Kidney tubule cell (primary cell): ENCODE measurements at places on chromosomes 2 and 18.

GRCh38 chr2:177530561-177530960, 138.0 kb downstream of the AGPS start:
- DNase-seq, result no peak

- DNase-seq, result no peak
Observed at GRCh38 chr2:28294451-28294850, 98.2 kb upstream of the FOSL2 start.

DNA sequence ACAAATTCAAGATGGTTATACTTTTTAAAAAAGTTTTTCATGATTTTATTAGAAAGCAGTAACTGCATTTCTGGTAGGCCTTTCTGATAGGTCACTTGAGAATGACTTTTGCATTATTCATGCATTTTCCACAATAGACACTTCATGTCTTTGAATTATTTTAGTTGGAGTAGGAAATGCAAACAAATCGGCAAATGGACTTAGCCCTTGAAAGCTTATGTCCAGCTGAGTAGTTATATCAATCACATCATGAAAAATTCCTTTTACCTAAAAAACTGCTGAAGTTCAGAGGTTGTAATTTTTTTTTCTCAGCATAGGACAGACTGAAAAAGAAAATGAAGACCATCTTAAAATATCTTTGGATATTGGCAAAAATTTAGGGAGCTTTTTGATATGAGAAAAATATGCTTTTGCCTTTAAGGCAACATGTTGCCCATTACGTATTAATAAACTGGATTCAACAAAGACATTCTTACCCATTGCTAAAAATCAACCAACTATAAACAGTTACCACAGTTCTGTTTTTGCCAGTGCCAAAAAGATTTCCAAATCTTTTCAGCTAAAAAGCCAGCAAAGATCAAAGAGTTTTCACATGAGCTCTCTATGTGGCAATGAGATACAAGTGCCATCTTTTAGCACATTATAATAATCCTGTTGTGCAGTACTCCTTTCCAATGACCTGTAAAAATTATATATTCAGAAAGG, 45.5 kb upstream of the FRZB start:
- DNase-seq, result no peak

GRCh38 chr18:59735269-59735860, 38.1 kb upstream of the CCBE1 start:
- DNase-seq, result no peak

GRCh38 chr2:219057709-219058540, 2.8 kb downstream of the IHH start:
- peak; percentile 76 for DNase-seq

DNA sequence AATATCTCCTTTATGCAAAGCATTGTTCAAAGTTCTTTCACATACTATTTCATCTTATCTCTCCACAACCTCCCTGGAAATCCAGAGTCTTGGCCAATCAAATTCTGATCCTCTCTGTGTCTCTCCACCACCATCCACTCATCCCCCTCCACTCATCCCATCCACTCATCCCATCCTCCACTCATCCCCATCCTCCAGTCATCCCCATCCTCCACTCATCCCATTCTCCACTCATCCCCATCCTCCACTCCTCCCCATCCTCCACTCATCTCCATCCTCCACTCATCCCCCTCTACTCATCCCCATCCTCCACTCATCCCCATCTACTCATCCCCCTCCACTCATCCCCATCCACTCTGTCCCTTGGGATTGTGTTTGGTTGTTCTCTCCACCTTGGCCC, 101.1 kb downstream of the BCL2 start:
- DNase-seq, result no peak

- no peak for DNase-seq
Observed at GRCh38 chr2:231988179-231988866, 26.8 kb downstream of the DIS3L2 start.

DNA sequence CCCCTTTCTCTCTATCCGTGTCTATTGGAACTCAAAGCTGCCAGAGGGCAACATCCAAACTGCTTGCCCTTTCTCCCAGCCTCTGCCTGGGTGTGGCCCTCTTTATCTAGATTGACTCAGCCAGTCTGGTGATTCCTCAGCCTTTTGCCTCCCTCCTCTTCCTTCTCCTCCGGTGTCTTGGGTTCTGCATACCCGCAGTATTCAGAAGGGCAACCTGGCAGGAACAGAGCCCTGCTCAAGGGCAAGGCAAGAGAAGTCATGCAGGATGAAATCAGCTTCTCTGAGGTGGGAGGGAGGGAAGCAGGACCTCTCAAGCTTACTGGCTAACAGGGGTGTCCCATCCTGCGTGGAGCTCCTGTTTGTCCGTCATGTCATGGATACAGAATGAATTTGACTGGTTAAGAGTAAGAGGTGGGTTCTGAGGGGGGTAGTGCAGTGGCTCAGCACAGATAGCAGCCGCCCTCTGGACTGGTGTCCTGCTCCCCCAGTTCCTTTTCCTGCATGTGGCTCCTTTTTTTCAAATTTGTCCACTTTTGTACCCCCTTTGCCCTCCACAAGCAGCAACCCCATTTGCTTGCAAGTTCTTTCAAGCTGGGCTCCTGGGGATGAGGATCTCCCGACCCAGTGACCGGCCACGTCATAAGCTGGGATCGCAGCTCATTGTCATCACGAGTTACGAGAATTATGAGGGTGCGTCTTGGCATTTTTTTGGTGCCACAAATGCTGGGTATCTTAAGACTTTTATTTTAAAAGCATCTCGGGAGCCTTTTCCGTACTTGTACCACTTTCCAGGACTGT, 154.1 kb downstream of the FHOD3 start:
- peak; percentile 22 for DNase-seq

DNA sequence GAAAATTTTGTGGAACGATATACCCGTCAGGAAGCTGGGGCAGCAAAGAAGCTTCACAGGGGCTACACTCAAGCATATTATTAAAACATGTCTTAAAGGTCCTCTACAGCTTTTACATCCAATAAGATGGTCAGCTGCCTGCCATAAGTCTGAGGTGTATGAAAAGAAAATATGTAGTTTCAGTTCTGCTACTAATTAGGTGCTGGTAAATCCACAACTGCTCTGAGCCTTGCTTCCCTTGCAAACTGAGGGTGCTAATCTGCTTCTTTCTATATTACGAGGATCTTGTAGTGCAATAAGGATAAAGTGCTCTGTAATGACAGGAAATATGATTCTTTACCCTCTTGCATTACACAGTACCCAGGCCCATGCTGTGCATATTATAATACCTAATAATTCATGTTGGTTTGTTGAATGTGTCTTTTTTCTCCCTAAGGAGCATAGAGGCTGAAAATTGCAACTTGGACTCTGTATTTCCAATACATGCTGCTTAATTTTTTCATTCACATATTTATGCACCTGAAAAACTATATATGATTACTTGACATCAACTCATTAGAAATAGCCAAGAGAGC, 14.5 kb upstream of the SLC8A1 start:
- no peak for DNase-seq

GRCh38 chr2:11742317-11742701, 4.1 kb upstream of the LPIN1 start:
- DNase-seq, result peak; percentile 61

- peak; percentile 91 for DNase-seq
Observed at GRCh38 chr18:46718501-46719341, 38.1 kb downstream of the ST8SIA5 start.

- peak; percentile 53 for DNase-seq
Observed at GRCh38 chr2:207417301-207417718, 112.5 kb upstream of the CREB1 start.

DNA sequence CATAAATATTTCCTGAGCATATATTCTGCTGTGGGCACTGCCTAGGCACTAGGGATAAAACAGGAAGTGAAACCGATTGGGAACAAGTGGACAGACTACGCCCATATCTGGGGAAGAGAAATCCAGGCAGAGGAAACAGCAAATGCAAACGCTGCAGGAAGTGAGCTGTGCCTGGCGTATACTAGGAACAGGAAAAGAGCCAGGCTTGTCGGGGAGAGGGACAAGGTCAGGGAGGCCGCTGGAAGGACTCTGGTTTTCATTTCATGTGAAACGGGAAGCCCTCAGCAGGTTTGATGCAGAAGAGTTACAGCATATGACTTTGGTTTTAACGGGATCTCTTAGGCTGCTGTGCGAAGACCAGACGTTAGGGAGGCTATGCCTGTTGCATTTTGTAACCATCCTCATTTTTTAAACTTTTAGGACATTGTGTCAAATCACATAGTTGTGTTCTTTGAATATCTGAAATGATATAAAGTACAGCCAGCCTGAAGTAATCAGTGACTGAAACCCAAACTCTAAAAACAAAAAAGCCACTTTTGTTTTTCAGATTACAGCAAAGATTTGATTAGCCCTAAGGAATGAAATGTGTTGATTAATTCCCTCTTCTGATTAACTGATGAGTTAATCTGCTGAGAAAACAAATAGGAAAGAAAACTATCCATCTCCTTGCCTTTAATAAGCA, 110.2 kb upstream of the PIEZO2 start:
- no peak for DNase-seq

GRCh38 chr2:199307461-199307860, 150.3 kb downstream of the SATB2 start:
- no peak for DNase-seq

DNA sequence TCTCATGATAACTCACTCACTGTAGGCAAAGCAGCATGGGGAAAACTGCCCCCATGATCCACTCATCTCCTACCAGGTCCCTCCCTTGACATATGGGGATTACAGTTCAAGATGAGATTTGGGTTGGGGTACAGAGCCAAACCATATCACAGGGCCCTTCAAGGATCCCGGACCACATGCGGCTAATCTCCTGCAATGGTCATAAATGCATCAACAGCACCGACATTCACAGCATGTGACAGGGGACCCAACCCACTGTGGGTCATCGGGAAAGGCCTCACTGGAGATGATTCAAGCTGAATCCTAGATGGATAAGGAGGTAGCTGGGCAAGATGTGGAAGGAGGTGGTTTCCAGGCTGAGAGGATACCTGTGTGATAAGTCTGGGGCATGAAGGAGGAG, 129.4 kb downstream of the MYO5B start:
- no peak for DNase-seq

DNA sequence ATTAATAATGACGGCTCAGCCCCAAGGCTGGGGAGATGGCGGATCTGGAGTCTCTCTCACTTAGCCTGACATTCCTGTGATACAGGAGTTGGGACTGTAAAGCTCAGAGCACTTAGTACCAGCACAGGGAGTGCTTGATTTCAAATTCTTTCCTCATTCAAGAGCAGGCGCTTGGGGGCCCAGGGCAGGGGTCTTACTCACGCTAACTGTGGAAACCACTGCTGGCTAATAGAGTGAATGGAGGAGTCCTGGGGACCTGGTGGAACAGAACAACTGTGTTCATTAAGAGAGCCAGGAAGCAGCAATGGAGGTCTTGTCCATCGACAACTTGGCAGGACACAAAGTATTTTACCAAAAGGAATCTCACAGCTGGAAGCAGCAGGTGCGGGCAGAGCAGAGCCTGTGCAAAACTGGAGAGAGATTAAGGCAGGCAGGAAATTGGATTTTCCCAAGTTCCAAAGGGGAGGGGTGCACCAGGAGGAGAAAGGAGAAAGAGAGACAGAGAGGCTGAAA, 358.9 kb downstream of the TNS1 start:
- no peak for DNase-seq

DNA sequence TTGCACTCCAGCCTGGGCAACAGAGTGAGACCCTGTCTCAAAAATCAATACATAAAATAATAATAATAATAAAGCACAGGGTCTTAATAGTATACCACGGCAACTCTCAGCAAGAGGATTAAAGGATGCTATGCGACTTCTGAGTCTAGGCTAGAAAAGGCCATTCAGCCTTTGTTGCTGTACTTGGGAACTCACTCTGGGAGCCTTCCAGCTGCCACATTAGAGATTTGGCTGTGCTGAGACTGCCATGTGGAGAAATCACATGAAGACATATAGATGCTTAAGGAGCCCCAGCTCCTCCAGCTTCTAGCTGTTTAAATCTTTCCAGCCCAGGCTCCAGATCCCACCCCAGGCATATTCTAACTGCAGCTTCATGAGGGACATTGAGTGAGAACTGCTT, 8.2 kb upstream of the TANC1 start:
- no peak for DNase-seq

- peak; percentile 32 for DNase-seq
Observed at GRCh38 chr18:13191779-13192178, 26.8 kb upstream of the LDLRAD4 start.

DNA sequence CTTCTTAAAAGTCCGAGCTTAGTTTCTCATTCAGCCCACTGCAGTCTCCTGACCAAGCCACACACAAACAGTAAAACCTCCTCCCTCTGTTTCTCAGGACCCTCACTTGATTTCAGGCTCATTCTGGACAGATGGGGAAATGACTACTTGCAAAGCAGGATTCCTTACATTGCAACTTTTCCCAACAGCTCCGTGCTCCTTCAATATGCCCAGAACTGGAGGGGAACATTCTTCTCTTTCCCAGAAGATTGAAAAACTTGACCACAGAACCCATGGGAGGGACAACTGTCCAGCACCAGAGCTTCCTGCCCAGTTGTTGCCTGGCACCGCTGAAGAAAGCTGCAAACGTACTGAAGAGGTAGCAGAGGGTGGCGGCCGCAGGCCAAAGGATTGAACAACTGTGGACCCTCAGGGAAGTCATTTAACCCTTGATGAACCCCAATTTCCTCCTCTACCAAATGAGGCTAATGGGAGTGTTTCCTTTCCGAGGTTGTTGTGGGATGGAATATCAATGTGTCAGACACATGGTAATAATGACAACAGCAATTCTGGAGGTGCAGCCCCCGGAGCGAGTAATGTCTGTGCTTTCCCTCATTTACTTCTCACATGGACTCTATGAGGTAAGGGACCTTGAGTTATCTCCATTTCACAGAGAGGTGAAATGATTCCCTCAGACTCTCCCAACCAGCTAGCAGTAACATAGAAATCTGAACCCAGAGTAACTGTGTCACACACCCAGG, 25.0 kb downstream of the BCL11A start:
- no peak for DNase-seq

DNA sequence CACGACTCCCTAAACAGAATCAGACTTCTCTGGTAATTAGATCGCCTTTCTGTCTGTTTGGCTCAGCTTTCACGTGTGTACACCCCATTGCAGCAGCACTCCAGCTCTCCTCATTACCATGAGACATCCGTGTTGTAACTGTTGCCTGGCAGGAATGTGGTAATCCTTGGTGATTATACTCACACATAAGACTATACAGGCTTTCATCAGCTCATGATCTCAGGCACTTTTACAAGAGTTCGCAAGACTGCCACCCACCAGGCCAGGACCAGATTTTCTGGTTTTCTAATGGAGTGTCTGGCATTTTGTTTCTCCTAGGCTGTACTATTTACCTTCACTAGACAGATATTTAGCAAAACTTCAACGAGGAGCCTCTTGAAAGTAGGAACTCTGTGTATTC, 50.2 kb downstream of the ACVR1 start:
- peak; percentile 45 for DNase-seq

GRCh38 chr18:21760321-21760720, 19.7 kb downstream of the MIB1 start:
- DNase-seq, result no peak

GRCh38 chr2:28475088-28475595, 20.7 kb upstream of the PLB1 start:
- no peak for DNase-seq
